Stimulated activated CD8-positive, alpha-beta memory T cell treated with anti-CD3 and anti-CD28 coated beads, Interleukin-4, amount 100 ng/mL, for 1 hour (primary cell): ENCODE measurements at places on chromosomes 7 and 10.

DNA sequence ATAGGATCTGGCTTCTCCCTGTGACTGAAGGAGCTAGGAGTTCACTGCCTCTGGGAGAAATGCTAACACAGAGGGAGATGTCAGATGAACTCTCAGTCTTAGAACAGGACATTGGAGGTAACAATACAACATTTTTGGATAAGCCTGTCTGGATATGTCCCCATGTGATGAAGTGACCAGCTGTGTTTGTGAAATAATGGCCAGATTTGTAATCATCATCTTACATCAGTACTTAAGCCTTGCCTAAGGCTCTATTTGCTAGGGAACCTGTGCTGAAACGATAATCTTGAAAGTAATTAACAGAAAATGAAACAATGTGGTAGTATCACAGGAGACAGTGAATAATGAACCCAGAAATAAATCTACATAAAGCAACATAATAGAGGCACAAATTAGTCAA, 56.2 kb downstream of the CRPPA start:
- no peak for DNase-seq

- no peak for DNase-seq
Measured at GRCh38 chr7:73451780-73452398, 18.3 kb downstream of the FZD9 start.

DNA sequence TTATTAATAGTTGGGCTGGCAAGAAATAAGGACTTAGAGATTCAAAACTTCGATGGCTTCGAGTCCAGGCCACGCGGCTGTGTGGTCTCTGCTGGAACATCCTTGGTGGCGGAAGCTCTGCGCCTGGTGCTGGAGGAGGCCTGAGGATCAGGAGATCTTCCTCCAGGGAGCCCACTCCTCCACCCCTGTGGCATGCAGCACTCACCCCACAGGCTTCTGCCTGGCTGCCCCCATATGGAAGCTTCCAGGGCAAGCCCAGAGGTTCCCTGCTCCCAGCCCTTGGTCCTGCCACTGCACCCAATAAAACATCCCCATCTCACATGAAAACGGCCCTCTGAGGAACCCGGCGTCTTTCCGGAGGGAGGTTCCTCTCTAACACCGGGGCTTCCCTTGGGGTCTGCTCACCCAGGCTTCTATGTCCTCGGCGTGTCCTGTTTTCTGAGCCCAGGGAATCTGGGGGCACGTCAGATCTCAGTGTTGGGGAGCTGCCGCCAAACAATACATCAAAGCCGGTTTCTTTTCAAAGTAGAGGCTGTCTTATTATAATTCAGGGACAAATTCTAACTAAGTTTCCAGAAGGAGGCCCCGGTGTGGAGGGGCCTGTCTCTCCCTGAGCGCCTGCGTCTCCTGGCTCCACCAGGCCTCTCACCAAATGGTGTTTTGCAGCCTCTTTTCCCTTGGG, 32.4 kb downstream of the CALML3 start:
- DNase-seq, result no peak

DNA sequence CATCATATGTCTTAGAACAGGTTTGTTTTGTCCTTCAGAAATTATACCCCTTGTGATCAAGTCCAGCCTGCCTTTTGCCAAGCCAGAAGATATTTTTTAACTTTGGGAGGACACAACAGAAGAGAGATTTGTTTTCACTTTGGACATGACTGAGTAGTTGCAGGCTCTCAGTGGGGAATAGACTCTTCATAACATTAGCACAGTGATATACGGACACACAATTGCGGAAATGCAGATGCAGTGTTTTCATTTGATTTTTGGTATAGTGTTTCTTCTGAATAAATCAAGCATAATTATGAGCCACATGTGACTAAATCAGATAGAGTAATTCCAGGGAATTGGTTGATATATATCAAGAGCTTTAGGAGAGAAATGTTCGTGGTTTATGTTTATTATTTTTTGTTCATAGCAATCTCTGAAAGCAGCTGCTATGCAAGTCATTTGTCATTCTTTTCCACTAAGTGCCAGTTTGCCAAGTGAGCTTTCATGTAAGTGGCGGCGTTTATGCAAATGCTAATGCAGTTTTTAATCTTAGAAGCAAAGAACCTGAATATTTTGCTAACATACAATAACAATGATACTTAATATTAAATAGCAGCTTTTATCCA, 69.6 kb upstream of the HDAC9 start:
- no peak for DNase-seq

- DNase-seq, result no peak
Measured at GRCh38 chr7:41942468-41943093, 239.7 kb upstream of the INHBA start.

- no peak for DNase-seq
Measured at GRCh38 chr7:123784263-123784662, 35.5 kb upstream of the WASL start.

GRCh38 chr10:97300980-97301379, 8.5 kb upstream of the ARHGAP19 start:
- no peak for DNase-seq

GRCh38 chr7:99969298-99969697, 6.5 kb downstream of the AZGP1 start:
- DNase-seq, result no peak

- DNase-seq, result no peak
Measured at GRCh38 chr10:49512121-49512809, 26.7 kb downstream of the ERCC6 start.

GRCh38 chr7:15214976-15215375, 312.4 kb upstream of the DGKB start:
- no peak for DNase-seq

DNA sequence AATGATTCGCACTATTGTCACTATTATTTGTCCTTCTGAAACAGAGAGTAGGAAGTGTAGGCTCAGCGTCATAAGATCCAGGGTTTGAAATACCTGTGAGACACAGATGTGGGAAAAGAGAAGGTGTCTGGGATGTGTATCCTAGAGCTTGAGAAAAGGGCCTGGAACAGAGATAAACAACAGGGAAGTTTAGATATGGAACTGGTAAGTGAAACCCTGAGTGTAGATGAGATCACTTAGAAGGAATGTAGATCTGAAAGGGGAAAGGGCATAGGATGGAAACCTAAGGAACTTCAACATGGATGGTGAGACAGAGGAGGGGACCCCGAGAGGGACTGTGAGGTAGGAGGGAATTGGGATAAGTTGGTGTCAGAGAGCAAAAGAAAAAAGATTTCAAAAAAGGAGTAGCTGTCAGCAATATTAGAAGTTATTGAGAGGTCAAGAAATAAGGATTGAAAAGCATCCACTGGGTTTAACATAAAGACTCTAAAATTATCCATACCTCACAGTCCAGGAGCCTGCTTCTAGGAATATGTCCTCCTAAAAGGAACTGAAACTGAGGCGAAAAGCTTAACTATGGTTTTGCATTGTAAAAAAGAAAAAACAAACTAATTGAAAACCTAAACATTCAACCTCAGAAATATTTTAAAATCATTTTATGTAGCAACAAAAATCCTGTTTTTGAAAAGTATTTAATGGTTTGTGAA, 119.2 kb upstream of the NPVF start:
- no peak for DNase-seq

DNA sequence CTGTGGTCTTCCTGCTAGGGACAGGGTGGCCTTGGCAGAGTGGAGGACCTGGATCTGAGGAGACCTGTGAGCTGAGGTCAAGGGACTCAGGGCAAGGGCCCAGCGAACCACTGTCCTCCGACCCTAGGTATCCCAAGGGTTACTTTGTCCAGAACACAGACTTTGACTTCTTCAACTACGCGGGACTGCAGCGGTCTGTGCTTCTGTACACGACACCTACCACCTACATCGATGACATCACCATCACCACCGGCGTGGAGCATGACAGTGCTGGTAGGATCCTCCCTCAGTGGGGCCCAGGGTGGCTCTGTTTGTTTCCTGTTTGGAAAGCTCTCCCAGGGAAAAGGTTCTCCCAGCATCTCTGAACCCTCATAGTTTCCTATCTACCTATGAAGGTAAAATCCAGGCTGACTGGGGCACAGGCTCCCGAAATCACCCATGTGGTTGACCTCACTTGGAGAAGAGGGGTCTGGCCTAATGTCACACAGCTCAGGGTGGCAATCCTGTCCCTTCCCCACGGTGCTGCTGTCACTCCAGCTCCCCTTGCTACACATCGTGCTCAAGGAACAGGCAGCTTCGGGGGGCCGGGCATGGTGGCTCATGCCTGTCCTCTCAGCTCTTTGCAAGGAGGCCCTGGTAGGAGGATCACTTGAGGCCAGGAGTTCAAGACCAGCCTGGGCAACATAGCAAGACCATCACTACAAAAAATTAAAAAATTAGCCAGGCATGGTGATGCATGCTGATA, 57.6 kb downstream of the ZNF727 start:
- no peak for DNase-seq

DNA sequence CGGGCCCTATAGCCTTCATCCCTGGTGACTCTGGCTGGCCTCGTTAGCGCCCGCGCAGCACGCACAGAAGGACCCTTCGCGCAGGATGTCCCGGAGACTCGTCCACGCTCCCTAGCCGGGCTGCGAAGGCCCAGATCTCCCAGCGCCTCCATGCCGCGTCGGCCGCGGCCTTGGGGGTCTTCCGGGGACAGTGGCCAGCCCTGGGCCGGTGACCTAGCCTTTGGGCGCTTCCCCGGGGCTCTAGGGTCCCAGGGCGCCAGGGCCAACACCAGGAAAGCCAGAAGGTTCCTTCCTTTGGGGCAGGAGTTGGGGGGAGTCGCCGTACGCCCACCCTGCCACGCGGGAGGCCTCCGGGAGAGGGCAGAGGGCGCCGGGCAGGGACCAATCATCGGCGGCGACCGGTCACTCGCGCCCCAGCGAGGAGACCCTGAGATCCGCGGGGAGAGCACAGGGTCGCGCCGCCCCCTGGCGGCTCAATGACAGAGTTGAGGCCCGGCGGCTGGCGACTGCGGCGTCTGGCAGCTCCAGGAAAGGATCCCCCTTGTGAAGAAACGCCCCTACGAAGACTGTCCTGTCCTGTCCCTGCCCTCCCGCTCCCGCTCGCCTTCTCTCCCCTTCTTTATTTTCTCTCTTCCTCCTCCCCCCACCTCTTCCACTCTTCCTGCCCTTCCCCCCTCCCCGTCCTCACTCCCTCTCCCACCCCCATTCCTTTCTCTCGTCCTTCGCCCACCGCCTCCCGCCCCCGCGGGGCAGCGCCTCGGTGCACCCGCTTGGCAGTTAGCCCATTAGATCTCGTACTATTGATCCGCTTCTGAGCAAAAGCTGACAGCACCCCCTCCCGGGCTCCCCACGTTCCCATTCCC, 62.3 kb upstream of the LBX1 start:
- peak; percentile 31 for DNase-seq

DNA sequence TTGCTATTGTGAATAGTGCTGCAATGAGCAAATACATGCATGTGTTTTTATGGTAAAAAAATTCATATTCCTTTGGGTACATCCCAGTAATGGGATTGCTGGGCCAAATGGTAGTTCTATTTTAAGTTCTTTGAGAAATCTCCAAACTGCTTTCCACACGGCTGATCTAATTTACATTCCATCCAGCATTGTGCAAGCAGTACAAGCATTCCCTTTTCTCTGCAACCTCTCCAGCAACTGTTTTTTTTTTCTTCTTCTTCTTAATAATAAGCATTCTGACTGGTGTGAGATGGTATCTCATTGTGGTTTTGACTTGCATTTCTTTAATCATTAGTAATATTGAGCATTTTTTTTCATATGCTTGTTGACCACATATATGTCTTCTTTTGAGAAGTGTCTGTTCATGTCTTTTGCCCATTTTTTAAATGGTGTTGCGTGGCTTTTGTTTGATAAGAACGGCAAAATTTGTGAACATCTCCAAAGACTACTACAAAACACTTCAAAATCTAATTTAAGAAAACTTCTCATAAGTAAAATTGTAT, 136.1 kb upstream of the MYO3A start:
- no peak for DNase-seq

DNA sequence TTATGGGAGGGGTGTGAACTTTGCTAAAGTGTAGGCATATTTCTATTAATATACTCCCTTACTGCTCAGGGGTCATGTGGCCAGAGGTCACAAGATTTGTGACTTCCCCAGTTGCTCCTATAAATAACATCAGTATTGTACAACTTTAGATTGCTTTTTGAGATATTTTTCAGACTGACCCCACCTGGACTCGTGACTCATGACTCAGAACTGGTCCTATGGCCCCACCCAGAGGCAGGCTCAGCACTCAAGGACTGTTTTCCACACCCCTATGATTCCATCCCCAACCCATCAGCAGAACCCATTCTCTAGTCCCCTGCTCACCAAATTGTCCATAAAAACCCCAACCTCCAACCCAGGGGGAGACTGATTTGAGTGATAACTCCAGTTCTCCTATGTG, 2.7 kb upstream of the CUL2 start:
- no peak for DNase-seq

- DNase-seq, result no peak
Measured at GRCh38 chr7:116561697-116562483, 37.1 kb downstream of the CAV1 start.

- DNase-seq, result no peak
Measured at GRCh38 chr7:42834676-42835075, 77.2 kb downstream of the C7orf25 start.

DNA sequence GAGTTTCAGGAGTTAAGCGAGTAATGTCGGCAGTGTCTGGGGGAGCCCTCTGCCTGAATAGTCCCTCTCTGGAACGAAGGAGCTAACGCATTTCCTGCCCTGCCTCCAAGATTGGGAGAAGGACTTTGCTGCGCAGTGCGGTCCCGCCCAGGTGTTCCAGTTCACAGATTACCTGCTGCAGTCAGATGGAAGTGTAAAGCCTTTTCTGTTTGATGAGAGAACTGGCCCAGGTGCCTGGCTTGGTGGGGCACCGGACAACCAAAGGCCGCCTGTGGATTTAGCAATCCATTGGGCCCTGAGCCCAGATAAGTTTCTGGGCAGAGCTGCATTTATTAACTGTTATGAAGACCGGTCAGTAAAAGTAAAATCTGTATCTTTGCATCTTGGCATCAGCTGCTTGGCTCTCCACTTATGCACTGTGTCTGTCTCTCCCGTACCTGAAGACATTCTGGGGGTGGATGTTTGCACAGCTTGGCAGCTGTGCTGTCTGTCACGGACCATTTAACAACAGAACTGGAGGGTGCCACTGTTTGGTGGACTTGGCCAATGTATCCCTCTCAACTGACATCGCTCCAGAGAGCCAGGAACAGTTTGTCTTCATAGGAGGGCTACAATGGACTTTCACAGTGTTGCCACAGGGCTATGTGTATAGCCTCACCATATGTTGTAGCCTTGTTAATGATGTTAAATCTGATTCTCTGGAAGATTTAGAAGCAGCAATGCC, 654.7 kb upstream of the ZWINT start:
- no peak for DNase-seq

GRCh38 chr10:116774728-116775151, 32.4 kb upstream of the HSPA12A start:
- no peak for DNase-seq

GRCh38 chr7:148684289-148684830, 14.3 kb upstream of the CUL1 start:
- DNase-seq, result no peak
